ENCODE measurements at places on chromosomes 7 and 10.
A peak's percentile ranks its signal among the peaks of the same experiment; 100 is the strongest.

DNA sequence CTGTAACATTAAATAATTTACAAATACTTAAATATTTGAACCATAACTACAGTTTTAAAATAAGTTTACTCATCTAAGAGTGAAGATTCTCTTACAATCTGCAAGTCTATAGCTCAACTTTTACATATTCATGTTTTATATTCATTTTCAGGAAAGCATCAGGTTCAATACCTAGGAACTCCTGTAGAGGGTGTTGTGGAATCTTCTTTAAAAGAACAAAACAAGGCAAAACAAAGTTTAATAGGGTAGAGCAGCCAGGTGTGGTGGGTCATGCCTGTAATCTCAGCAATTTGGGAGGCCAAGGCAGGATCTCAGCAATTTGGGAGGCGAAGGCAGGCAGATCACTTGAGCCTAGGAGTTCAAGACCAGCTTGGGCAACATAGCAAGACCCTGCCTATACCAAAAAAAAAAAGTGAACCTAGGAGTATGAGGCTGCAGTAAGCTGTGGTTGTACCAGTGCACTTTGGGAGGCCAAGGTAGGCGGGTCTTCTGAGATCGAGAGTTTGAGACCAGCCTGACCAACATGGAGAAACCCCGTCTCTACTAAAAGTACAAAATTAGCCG lies 45.1 kb downstream of the ST8SIA6 start:
- DNase-seq = no peak

DNA sequence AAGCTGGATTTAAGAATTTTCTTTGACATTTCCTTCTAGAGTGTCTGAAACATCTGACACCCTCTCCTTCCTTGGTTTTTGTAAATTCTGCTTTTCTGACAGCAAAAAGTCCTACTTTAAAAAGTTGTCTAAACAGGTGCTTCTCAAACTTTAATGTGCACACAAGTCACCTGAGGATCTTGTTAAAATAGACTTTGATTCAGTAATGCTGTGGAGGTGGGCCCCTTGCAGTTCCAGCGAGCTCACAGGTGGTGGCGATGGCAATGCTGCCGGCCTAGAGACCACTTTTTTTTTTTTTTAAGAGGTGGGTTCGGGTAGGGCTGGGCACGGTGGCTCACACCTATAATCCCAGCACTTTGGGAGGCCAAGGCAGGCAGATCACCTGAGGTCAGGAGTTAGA lies 77.1 kb downstream of the ABCC2 start:
- no peak for DNase-seq

DNA sequence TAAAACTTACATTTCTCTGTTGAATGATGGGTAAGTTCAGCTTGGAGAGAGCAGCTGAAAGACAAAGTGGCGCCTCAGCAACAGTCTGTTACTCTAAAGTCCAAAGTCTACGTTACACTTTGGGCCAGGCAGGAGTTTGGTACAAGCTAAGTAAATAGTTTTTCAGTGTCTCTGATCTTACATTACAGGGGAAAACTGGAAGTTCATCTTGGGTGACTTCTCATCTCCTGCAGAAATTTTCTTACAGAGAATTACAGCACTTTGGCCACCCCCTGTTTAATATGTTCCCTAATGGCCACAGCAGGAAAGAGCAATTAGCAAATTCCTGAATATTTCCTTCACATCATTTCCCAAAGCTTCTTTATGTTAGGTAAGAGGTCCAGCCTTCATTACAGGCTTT lies 67.1 kb downstream of the ABCC2 start:
- DNase-seq = no peak

GRCh38 chr7:107150375-107151073 lies 18.3 kb upstream of the HBP1 start:
- DNase-seq = no peak

GRCh38 chr10:124649214-124649613 lies 95.0 kb downstream of the FAM53B start:
- no peak for DNase-seq

GRCh38 chr7:114160925-114161324 lies 242.1 kb upstream of the PPP1R3A start:
- no peak for DNase-seq

DNA sequence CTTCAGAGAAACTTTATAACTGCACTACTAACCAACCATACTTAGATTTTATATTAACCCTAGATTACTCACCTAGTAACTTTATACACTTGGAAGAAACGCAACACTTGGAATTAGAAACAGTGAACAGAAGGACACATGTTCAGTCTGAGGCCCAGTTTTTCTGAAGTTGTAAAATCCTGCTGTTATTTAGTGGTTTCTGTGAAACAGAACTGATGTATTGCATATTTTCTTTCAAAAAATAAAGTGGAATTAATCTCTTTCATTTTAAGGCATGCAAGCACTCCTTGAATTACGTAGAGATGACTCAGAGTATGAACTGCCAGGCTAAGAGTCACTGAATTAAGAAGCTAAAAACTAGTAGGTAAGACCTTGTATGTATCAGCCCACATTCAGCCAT lies 215.8 kb downstream of the SKAP2 start:
- no peak for DNase-seq

- DNase-seq = no peak
Observed at GRCh38 chr10:112834751-112835181, 115.3 kb upstream of the TCF7L2 start.

GRCh38 chr10:58780476-58780875 lies 267.8 kb downstream of the BICC1 start:
- no peak for DNase-seq

DNA sequence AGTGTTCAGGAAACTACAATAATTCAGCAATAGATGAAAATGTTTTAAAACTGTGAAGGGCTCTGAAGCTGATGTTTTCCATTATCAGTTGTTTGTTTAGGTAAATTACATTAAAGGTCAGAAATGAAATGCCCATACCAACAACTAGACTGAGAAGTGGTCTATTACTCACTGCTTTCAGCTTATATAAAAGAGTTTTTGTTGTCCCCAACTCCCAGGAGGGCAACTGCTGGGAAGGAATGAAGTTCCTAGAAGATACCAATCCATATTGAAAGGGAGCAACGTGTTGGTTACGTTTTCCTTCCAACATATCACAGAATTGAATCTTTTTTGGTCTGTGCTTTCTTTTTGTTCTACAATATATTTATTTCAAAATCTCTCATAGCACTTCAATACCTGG lies 330.6 kb upstream of the LRRN3 start:
- DNase-seq = no peak

GRCh38 chr10:79292891-79293746 lies 54.1 kb upstream of the PPIF start:
- DNase-seq = no peak

DNA sequence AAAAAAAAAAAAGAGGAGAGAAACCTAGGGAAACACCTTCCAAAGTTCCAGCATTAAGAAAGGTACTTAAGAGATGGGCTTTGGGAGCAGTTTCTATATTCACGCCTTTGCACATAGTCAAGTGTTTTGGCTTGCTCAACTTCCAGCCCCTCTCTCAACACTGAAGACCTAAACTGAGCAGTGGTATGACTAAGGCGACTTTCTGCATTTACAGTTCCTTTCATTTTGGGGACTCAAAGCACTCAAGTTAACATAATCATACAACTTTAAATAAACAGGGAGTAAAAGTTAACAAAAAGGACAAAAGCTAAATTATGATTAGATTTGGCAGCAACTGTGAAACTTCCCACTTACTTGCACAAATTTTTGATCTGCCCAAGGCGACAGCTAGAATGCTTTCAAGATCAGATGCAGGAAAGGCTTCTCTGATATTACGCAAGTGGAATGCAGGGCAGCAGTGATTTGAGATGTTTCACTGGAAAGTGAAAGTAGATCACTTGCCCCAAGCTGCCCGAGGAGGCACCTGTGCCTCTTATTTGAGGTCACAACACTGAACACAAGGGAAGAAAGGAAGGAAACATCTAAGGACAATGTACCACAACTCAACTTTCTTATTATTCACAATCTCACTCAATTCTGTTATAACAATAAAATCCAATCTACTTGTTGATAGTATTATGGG lies 199.5 kb downstream of the SKAP2 start:
- DNase-seq = no peak

GRCh38 chr7:15853832-15854470 lies 167.5 kb upstream of the MEOX2 start:
- DNase-seq = no peak

DNA sequence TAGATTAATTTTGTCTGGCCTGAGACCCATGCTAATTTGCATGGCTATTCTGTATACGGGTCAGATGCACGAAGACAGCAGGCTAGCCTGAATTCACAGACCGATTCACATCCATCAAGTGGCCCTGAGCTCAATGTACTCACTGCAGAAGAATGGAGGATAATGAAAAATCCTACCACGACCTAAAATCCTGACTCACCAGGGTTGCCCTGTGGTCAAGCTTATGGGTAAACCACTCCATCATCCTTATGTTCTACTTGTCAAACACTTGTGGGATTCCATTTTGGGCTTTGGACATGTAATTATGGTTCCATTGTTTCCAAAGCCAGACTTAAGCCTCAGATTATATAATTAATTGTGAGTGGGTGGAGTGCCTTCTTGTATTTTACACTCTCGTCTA lies 110.4 kb upstream of the ZNF438 start:
- no peak for DNase-seq

- no peak for DNase-seq
Observed at GRCh38 chr10:74889662-74889998, 63.2 kb downstream of the KAT6B start.

- peak; percentile 20 for DNase-seq
Observed at GRCh38 chr10:31242902-31243301, 76.1 kb upstream of the ZEB1 start.

GRCh38 chr10:114021717-114022680 lies 21.7 kb upstream of the ADRB1 start:
- no peak for DNase-seq

DNA sequence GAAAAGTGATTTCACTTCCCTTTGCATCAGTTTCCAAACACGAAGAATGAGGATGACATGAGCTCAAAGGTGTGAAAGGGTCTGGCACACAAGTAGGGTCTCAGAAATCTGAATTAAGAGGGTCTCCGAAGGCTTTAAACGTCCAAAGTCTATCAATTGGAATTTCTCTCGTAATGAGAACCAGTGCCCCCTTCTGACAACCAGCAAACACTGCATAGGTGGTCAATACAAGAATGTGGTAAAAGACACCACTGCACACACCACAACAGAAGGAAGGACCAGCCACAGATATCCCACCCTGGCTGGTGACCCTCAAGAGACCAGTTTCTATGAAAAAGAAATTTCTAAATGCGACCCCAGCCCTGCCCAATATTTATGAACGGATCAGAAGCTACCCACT lies 78.1 kb downstream of the CALN1 start:
- DNase-seq = no peak

DNA sequence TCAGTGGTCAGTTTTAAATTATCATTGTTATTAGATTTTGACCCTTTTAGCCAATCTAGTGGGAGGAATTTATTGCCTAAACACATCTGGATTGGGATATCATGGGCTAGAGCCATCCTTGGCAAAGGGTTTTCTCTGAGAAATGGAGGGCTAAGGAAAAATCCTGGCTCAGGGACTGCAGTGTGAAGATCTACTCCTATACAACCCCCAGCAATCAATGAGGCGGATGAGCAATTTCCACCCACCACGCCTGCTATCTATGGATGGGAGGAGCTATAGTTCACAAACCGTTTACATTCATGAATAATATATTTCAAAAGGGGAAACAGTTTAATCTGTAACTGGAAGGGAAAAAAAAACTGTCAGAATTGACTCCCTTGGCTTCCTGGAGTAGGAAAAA lies 2.7 kb downstream of the CAV1 start:
- no peak for DNase-seq

GRCh38 chr7:134645935-134646334 lies 718 bp upstream of the BPGM start:
- DNase-seq = no peak

GRCh38 chr10:73628405-73628804 lies 12.9 kb downstream of the MYOZ1 start:
- no peak for DNase-seq

- DNase-seq = no peak
Observed at GRCh38 chr7:80659120-80660055, 20.9 kb downstream of the CD36 start.

DNA sequence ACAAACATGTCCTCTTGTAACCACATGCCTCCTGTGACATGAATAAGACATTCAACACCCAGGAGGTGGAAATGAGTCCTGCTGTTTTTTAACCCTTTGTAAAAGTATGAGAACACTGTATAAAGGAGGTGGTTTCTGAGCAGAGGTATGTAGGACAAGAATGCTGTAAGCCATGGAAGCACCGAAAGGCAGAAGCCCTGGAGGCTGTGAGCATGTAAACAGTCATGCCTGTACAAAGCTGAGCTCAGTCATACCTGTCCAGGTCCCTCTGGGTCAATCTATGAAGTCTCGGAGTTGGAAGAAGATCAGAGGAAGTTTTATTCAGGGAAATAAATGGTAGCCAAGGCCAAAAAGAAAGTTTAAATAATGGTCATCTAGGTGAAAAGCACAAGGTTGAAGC lies 34.7 kb upstream of the XPNPEP1 start:
- no peak for DNase-seq

- no peak for DNase-seq
Observed at GRCh38 chr7:983004-983615, at the start of gene CYP2W1. Gene CYP2W1, plus strand, starts transcription at chr7:983181. Its CDS starts 31 bp downstream, at chr7:983212.

GRCh38 chr10:13659887-13660550 lies 73.3 kb downstream of the PRPF18 start:
- no peak for DNase-seq

DNA sequence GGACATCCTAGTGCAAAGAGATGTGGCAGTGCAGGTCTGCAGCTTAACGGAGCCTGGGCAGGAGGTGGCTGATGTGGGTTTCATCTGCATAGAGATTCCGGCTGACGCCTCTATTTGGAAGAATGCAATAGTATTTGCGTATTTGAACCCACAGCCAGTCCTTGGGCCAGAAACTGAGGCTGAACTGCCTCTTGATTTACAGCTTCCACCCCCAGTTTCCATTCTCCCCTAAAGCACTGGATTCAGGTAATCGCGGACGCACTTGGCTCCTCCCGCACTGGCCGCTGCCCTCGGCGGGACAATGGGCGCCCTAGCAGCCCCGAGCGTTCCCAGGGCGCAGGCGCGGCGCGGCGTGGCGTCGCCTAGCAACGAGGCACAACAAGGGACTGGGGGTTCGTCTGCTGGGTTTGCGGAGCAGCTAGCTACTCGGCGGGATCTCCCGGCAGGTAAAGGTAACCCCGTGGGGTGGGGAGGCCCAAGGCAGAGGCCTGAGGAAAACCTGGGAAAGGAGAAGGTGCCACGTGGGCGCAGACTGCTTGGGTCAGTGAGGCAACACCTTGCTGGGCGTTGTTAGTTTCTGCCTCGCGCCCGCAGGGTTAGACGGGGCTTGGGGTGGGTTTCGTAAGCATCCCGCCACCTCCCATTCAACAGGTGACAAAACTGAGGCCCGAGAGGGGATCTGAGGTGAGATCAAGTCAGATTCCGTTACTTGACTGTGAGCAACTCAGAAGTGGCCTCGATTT lies at the start of gene ARMC3:
TSS of gene ARMC3 (plus strand) at position 393 of the 743 bp plus-strand sequence. CDS start 3,944 bp downstream, outside the sequence.
- peak; percentile 20 for DNase-seq

All from Panc1 (cell line).